Stimulated activated CD8-positive, alpha-beta memory T cell treated with anti-CD3 and anti-CD28 coated beads, Interleukin-7, amount 100 ng/mL, for 1 hour (primary cell): ENCODE measurements at places on chromosomes 1 and 21.

- no peak for DNase-seq
These were observed 365.3 kb upstream of the PROX1 start for GRCh38 chr1:213622365-213623063.

DNA sequence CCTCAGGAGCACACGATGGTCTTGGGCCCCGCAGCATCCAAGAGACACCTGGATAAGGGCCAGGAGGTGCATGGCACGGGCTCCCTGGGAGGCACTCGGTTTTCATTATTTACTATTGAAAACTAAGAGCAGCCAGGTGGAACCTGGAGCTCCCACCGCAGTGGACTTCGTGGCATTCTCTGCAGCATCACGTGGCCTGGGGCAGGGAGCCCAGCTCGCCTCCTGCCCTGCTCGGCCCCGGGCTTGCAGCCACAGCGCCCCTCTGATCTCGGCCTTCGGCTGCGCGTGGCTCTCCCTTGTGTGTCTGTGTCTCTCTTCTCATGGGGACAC lies 121.6 kb downstream of the SIK1 start:
- no peak for DNase-seq

- no peak for DNase-seq
These were observed 86.5 kb downstream of the LACTBL1 start for GRCh38 chr1:22886211-22886610.

DNA sequence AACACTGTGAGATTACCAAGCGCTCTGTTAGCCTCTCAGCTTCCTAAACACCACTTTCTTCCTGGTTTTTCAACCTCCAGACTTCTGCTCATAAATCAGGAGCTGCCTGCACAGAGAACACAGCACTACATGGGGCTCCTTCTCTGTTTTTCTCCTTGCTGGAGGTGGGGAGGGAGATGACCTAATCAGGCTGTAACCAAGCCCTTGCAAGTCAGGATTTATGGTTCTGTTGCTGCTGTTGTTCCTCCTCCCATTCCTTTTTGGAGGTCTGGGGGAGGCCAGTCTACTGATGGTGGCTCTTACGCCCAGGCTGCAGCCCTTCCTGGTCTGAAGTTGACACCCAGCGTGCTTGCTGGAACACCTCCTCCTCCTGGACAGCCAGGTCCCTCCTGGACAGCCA lies 80.9 kb upstream of the AJAP1 start:
- DNase-seq: no peak

GRCh38 chr1:214670098-214670497 lies 67.1 kb downstream of the CENPF start:
- DNase-seq: no peak

DNA sequence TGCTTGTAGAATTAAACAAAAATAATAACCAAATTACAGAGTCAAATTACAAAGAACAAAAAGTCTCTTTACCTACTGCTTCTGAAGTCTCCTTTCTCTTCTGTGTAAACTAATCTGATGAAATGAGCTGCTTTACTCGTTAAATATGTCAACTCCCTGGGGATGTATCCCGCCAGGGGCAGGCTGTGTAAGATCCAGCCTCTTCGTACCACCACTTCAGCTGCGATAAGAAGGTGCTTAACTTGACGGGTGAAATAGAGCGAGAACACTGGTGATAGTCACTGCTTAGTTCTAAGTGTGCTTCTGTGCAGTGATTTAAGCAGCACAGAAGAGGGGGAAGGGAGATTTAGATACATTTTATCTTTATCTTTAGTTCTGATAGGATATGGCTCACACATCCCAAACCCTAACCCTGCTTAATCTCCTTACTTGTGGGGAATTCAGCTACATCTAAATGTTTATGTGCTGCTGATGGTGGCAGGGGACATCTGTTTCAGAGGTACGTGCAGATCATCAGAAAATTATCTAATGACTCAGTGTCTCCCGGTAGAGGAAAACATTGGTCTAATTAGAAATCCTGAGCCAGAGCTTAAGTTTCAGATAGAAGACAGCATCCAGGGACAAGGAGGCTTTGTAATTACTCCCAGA lies 46.0 kb downstream of the RHOU start:
- DNase-seq: no peak

GRCh38 chr1:28428990-28429520 lies 59.5 kb downstream of the PHACTR4 start:
- no peak for DNase-seq

GRCh38 chr1:202802998-202803932 lies 5.0 kb downstream of the KDM5B start:
- DNase-seq: no peak

DNA sequence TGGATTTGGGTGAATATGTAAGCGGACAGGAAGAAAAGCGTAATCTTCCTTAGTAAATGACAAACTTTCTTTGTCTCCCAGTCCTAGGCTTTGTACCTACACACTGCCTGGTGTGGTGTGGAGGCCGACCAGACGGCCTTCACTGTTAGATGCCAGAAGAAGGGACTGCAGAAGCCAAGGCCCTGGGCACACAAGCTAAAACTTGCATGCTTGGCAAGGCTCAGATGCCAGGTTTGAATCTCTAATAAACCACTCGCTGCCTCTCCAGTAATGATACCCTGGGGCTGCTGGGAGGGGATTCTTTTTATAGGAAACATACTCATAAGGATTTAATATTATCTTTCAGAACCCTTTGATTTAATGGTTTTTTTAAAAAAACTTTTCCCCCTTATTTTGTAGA lies 263.8 kb downstream of the PTPRC start:
- no peak for DNase-seq

DNA sequence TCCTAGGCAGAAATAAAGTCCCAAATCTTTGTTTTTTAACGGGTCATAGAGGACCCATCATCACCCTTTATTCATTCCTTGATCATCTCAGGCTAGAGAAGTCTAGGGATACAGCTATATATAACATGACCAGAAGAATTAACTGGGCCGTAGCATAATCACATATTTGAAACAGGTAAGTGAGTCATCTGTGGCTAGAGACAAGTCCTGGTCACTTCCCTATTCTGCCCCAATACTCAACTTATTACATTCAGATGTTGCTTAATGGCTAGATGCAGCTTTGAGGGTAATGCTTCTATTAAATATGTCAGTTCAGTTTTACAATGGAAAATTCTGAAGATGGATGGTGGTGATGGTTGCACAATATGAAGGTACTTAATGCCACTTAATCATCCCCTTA lies 47.0 kb downstream of the EXO1 start:
- DNase-seq: no peak

DNA sequence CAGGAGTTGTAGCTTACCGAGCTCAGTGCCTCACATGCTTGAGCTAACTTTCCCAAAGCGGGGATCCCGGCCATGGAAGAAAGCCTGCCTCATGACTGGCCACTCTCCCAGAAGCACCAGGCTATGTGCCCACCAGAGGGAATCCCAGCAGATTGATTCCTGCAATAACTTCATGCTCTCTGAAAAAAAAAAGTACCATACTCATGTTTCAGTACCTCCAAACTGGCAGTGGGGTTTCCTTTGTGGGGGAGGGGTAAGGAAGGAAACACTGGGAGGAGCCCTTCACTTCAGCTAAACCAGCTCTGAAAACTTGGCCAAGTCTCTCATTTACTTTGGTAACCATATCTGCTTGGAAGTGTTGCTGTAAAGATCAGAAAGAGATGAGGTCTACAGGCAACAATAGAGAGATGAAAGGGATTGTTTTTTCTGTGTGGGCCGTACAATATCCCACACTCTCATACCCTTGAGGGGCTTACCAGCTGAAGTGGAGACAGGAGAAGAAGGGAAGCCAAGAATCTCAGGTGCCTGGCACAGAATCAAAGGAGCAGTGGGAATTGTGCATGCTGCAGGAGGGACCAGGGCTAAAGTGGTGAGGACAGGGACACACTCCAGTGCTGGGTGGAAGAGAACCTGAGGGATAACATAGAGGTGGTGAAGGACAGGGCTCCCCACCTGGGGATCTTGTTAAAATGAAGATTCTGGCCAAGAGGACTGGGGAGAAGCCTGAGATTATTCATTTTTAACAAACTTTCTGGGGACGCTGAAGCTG lies 42.4 kb upstream of the TACSTD2 start:
- no peak for DNase-seq

GRCh38 chr1:230120921-230121381 lies 53.9 kb downstream of the GALNT2 start:
- no peak for DNase-seq

- no peak for DNase-seq
These were observed 11.3 kb downstream of the FMO2 start for GRCh38 chr1:171196351-171196750.

DNA sequence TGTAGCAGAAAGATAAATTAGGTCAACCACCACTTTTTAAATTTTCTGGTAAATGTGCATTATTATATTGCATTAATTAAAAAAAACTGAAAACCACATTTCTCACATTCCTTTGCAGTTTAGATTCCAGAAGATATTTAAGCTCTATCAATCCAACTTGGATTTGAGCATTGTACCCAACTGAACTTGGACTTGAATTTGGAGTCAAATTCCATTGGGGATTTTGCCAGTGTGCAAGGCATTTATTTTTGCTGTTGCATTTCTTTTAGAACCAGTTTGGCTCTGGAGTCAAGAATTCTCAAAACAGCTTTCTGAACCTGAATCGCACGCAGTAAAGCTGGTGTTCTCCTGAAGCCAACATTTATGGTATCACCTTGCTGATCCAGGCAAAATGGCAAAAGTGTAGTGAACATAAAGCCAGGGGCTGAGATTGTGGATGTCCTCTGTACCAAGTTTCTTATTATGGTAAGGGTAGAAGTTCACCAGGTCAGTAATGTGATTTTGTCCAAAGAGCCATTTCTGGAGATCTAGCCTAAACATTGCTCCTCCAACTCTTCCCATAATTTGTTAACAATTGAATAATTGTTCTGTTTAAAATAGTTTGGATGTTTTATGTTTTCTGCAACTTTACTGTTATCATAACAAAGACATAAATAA lies 890.9 kb downstream of the LRRIQ3 start:
- no peak for DNase-seq
